ENCODE measurements at places on chromosomes 16 and 17. TPM values are rescaled to one million over a fixed set of nuclear protein-coding genes. Genes with fewer than 3 reads are reported as not detected.
A peak's percentile ranks its signal among the peaks of the same experiment; 100 is the strongest.

Gene SCN4A
- total RNA-seq = 0.23 TPM

Gene GDPD1
- 5.6 TPM for total RNA-seq

Gene MT1X
- 268 TPM for total RNA-seq

Gene NPIPA3
- 2.2 TPM for total RNA-seq

Gene KCNJ18
- total RNA-seq = not detected

DNA sequence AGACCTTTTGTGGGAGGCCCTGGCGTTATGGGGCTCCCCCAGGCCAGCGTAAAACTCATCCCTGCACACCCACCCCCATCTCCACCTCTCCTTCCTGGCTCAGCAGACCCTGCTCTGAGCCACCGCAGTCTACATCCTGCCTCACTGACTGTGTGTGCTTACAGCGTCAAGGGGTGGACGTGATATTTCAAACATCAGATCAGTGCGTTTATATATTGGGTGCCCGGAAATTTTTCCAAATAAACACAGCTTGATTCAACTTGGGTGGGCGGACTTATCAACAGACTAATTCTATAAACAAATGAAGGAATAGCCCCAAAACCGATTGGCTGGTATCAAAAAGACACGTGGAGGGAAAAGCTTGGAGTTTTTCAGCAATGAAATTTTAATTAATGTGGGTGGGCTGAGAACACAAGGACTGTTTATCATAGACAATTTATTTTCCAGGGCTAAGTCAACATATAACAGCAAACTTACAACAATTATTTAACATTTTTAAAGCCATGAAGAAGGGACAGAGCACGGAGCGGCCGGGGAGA lies at the start of gene FOXL1:
FOXL1 (plus strand) TSS at position 489 of the 539 bp plus-strand sequence. CDS start 175 bp downstream, outside the sequence.
- no peak within 1 kb of the TSS for H3K27ac ChIP-seq
- H3K4me1 ChIP-seq = no peaks in the 10 kb centered on the region
- peaks cover 40% of the 10 kb centered on the region for H3K27me3 ChIP-seq
- no peak for DNase-seq
- peak within 1 kb of the TSS; percentile 8 for H3K4me3 ChIP-seq

DNA sequence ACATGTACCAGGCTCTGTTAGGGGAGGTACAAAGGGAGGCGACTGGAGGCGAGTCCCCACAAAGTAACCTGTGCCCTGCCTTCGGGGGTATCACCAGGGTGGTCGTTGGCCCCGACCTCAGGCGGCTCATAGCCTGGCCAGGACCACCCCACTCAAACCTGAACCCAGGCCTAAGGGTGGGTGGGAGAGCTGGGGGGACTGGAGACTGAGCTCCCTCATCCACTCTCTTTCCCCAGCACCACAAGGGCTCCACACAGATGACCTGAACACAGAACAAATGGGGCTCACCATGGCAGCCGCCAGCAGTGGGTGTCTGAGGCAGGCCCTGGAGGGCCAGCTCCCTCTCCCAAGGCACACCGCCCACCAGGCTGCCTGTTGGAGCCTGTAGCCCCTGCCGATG lies 120.6 kb upstream of the TNRC6C start:
- H3K4me1 ChIP-seq = no peaks in the 10 kb centered on the region
- no peaks in the 10 kb centered on the region for H3K27me3 ChIP-seq
- H3K27ac ChIP-seq = no peak overlapping the region
- H3K4me3 ChIP-seq = no peak overlapping the region
- H3K36me3 ChIP-seq = no peaks in the 10 kb centered on the region
- no peak for DNase-seq

DNA sequence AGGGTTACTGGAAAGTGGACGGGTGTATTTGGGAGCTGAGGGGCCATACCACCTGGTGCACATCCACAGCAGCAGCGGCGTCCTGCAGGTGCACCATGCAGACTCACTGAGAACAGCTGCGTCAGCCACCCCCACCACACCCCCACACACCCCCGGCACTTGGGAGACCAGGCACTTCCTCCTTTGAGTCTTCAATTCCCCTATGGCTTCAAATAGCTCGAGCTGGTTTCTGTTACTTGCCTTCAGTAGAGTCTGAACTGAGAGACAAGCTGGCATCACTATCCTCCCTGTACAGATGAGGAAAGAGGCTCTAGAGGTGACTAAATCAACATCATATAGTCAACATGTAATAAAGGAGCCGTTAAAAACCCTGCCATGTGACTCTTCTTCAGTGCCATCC lies 15.4 kb downstream of the CUEDC1 start:
- no peak for DNase-seq
- H3K27me3 ChIP-seq = no peaks in the 10 kb centered on the region
- H3K4me1 ChIP-seq = peaks cover 37% of the 10 kb centered on the region
- no peaks in the 10 kb centered on the region for H3K36me3 ChIP-seq

- H3K27ac ChIP-seq = no peak overlapping the region
- no peaks in the 10 kb centered on the region for H3K4me1 ChIP-seq
- no peak for DNase-seq
- no peak overlapping the region for H3K4me3 ChIP-seq
- H3K36me3 ChIP-seq = no peaks in the 10 kb centered on the region
- no peaks in the 10 kb centered on the region for H3K27me3 ChIP-seq
These were observed 14.5 kb upstream of the ADORA2B start for GRCh38 chr17:15930426-15930825.

DNA sequence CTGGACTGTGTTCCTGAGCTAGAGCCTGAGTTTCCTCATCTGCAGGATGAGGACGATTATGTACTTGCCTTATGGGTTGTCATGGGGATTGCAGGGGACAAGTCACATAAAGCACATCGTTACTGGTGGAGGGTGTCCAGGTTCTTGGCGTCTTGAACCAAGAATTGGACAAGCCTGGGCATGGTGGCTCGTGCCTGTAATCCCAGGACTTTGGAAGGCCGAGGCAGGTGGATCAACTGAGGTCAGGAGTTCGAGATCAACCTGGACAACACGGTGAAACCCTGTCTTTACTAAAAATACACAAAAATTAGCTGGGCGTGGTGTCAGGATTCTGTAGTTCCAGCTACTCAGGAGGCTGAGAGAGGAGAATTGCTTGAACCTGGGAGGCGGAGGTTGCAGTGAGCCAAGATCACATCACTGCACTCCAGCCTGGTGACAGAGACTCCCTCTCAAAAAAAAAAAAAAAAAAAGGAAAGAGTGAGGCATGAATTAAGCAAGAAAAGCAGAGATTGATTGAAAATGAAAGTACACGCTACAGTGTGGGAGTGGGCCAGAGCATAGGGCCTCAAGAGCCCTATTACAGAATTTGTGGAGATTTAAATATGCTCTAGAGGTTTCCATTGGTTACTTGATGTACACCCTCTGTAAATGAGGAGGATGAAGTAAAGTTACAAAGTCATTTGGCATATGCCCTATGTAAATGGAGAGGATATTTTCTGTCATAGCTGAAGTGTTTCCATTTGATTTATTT lies 30.7 kb downstream of the ADGRG5 start:
- H3K4me1 ChIP-seq = no peaks in the 10 kb centered on the region
- H3K4me3 ChIP-seq = no peak overlapping the region
- H3K27ac ChIP-seq = no peak overlapping the region
- no peaks in the 10 kb centered on the region for H3K27me3 ChIP-seq
- H3K36me3 ChIP-seq = no peaks in the 10 kb centered on the region

DNA sequence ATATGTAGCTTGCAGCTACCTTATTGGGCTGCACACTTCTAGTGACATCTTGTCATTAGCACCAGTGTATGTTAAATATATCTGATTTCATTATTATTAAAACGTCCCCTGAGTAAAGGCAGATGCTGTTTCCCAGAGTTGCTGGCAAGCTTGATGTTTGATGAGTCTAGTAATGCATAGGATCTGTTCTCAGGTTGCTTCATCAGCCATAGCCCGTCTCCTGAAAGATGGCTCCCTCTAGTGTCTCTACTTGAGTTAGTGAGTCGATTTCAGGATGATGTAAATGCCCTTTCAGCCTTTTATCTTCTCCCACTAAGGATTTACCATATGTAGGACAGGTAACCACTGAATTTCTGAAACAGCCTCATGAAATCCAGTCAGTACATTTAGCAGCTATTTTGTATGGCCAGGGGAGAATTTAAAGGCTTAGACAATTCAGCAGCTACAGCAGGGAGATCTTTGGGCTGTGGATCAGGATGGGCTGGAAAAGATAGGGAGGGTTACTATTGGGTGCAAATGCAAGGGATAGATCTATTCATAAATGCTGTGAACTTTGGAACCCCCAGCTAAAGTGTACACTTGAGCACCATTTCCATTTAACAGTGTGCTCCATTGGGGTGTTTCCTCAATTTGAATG lies 376.3 kb downstream of the CNTNAP4 start:
- no peak overlapping the region for H3K27ac ChIP-seq
- H3K36me3 ChIP-seq = no peaks in the 10 kb centered on the region
- no peaks in the 10 kb centered on the region for H3K27me3 ChIP-seq
- no peak for DNase-seq

- peak overlapping the region; percentile 22 for H3K4me3 ChIP-seq
- H3K27me3 ChIP-seq = peaks cover 15% of the 10 kb centered on the region
- no peak overlapping the region for H3K27ac ChIP-seq
These were observed 21.2 kb upstream of the HOXB9 start for GRCh38 chr17:48647103-48647962.

- no peaks in the 10 kb centered on the region for H3K4me1 ChIP-seq
- DNase-seq = no peak
- no peak overlapping the region for H3K4me3 ChIP-seq
- no peak overlapping the region for H3K27ac ChIP-seq
- no peaks in the 10 kb centered on the region for H3K36me3 ChIP-seq
These were observed 335.1 kb downstream of the CPPED1 start for GRCh38 chr16:12468552-12468951.

- no peak for DNase-seq
- H3K4me3 ChIP-seq = no peak overlapping the region
- H3K4me1 ChIP-seq = no peaks in the 10 kb centered on the region
These were observed 41.2 kb upstream of the HAS3 start for GRCh38 chr16:69064124-69064763.

DNA sequence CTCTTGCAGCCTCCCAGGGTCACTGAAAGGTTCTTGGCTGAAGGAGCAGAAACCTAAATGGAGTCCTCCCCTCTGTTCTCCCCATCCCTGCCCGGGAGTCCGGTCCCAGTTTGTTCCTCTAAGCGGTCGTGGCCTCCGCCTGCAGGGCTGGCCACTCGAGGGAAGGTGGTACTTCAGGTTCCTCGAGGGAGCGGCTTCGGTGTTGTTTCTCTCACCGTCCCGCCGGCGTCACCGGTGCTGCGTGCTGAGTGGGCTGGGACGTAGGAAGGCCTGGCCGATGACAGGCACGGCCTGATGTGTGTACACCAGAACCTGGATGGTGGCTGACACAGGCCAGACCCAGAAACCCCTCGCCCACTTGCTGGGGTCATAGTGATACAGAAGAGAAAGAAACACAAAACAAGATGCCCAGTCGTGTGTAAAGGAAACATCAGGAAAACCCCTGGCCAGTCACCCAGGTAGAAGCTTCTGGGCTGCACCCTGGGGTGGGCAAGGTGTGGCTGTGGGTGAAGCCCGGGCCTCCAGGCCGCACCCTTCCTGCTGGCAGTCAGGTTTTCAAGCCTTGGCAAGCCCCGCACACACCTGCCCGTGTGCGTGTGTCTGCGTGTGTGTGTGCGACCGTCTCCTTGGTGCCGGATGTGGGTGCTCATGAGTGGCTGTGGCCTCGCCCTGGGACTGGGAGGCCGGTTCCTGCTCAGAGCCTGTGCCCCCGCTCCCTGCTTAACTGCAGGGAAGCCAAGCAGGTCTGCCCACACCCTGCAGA lies 52.0 kb downstream of the BAIAP2 start:
- peaks cover 41% of the 10 kb centered on the region for H3K4me1 ChIP-seq
- H3K36me3 ChIP-seq = no peaks in the 10 kb centered on the region
- H3K4me3 ChIP-seq = no peak overlapping the region
- no peaks in the 10 kb centered on the region for H3K27me3 ChIP-seq
- H3K27ac ChIP-seq = peak overlapping the region; percentile 63
- DNase-seq = no peak

- H3K4me1 ChIP-seq = no peaks in the 10 kb centered on the region
- no peak for DNase-seq
- no peak overlapping the region for H3K4me3 ChIP-seq
- no peaks in the 10 kb centered on the region for H3K27me3 ChIP-seq
- H3K27ac ChIP-seq = no peak overlapping the region
These were observed 8.9 kb upstream of the TMEM220 start for GRCh38 chr17:10738521-10739258.

- H3K36me3 ChIP-seq = no peaks in the 10 kb centered on the region
- peak overlapping the region; percentile 79 for H3K4me3 ChIP-seq
- DNase-seq = no peak
- no peaks in the 10 kb centered on the region for H3K27me3 ChIP-seq
- no peaks in the 10 kb centered on the region for H3K4me1 ChIP-seq
These were observed 290 bp downstream of the TOB1 start for GRCh38 chr17:50865868-50866260.

GRCh38 chr16:46573008-46573833 lies 48.0 kb downstream of the SHCBP1 start:
- no peak overlapping the region for H3K4me3 ChIP-seq
- H3K27me3 ChIP-seq = no peaks in the 10 kb centered on the region
- no peaks in the 10 kb centered on the region for H3K36me3 ChIP-seq
- H3K4me1 ChIP-seq = no peaks in the 10 kb centered on the region

DNA sequence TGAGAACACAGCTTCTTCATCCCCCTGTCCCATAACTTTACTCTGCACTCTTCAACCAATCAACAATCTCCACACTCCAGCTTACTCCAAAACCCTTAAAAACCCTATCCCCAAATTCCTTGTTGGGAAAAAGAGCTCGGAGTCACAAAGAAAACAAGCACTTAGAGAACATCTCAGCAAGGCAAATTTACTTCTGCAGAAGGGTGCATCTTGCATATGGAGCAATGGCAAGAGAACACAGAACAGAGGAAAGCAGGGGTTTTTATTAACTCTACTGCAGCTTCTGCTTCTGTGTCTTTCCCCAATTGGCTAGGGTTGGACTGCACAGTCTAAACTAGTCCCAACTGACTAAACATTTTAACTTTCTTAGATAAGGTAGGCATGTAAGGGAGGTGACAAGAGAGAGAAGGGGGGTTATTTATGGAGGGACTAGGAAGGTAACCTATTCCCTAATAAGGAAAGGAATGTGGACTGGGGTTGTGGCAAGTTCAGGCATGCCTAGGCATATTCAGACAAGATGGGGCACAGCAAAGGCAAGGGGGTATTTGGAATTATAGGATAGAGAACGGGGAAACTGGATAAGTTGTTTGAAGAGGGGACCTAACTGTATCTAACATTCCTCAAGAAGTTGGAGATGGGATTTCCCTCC lies 125.5 kb downstream of the CACNG3 start:
- no peak for DNase-seq
- no peaks in the 10 kb centered on the region for H3K4me1 ChIP-seq
- no peaks in the 10 kb centered on the region for H3K36me3 ChIP-seq
- no peak overlapping the region for H3K4me3 ChIP-seq
- no peaks in the 10 kb centered on the region for H3K27me3 ChIP-seq

DNA sequence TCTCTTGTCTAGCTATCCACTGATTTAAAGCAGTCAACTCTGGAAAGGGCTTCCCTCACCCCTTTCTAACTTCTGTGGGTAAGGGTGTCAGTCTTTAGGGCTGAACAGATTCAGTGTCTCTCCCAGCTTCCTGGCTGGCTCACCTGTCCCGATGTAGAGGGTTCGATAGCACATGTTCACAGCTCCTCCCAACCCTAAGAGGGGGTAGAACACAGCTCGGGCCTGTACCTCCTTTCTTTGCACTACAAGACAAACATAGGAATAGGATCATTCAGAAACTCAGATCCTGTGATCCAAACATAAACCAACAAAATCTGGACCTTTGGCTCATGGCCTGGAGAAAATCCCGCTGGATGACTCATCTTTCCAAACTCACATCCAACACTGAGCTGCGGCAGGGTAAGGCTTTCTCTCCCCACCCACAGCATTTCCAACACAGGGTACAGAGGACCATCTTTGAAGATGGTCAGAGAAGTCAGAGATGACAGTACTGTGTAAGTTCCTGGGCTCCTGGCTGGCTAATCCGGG lies 5.8 kb upstream of the DHRS13 start:
- no peak overlapping the region for H3K4me3 ChIP-seq
- no peaks in the 10 kb centered on the region for H3K27me3 ChIP-seq
- peaks cover 27% of the 10 kb centered on the region for H3K36me3 ChIP-seq
- peak overlapping the region; percentile 55 for H3K27ac ChIP-seq
- no peak for DNase-seq
